ENCODE measurements at places on chromosomes 12 and 14. TPM values are rescaled to one million over a fixed set of nuclear protein-coding genes. Genes with fewer than 3 reads are reported as not detected.

PDE3A gene
- not detected for total RNA-seq

OR6C2 gene
- not detected for total RNA-seq

PTPRB gene
- total RNA-seq: not detected

HOXC4 gene
- 0.23 TPM for total RNA-seq

GTF2H3 gene
- 36.6 TPM for total RNA-seq

RGS6 gene
- 2.0 TPM for total RNA-seq

KRT73 gene
- not detected for total RNA-seq

DNA sequence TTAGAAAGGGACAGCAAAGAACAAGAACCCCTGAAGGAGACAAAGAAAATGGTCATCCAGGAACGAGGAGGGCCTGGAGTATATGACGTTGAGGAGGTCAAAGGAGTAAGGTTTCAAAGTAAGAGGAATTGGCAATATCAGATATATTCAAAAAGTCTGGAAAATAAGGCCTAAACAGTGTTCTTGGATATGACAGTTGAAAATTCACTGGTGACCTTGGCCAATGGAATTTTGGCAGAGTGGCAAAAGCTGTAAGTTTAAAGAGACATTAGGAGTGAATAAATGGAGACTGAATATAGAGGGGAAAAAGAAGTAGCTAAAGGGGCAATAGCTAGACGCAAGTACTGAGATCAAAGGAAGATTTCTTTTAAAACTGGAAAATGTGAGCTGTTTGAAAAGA is 4.1 kb upstream of the ACTN1 start:
- H3K27ac ChIP-seq: no peak overlapping the region
- H3K27me3 ChIP-seq: peaks cover 37% of the 10 kb centered on the region
- no peak for DNase-seq

DNA sequence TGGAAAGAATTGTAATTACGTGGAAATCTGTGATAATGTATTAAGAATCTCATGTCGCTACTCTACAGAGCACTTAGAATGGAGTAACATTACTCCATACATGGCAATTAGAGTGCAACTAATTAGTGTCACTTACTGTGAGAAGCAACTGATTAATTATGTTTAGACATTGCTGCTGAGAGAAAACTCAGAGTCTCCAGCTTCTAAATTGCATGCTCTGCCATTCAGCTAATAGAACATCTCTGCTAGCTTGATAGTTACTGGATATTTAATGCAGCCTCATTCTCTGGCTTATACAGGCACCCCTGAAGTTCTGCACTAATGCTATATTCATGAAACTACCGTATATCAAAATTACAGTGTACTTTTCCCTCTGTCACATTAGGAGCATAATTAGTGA is 338.4 kb downstream of the ADAMTS20 start:
- no peaks in the 10 kb centered on the region for H3K36me3 ChIP-seq
- H3K4me3 ChIP-seq: no peak overlapping the region
- no peak overlapping the region for H3K27ac ChIP-seq

GRCh38 chr14:95557291-95557690 is 22.4 kb downstream of the GLRX5 start:
- peaks cover 2% of the 10 kb centered on the region for H3K4me1 ChIP-seq
- no peak overlapping the region for H3K4me3 ChIP-seq
- no peak for DNase-seq

GRCh38 chr12:95505039-95505438 is 31.1 kb downstream of the METAP2 start:
- no peaks in the 10 kb centered on the region for H3K27me3 ChIP-seq
- no peak overlapping the region for H3K4me3 ChIP-seq
- DNase-seq: no peak
- peaks cover 2% of the 10 kb centered on the region for H3K4me1 ChIP-seq
- H3K27ac ChIP-seq: no peak overlapping the region

- H3K4me1 ChIP-seq: peaks cover 2% of the 10 kb centered on the region
- H3K27ac ChIP-seq: no peak overlapping the region
- H3K36me3 ChIP-seq: peaks cover 66% of the 10 kb centered on the region
- no peak for DNase-seq
- no peak overlapping the region for H3K4me3 ChIP-seq
- no peaks in the 10 kb centered on the region for H3K27me3 ChIP-seq
Observed at GRCh38 chr14:21203470-21204166, 47.8 kb upstream of the OR5AU1 start.

DNA sequence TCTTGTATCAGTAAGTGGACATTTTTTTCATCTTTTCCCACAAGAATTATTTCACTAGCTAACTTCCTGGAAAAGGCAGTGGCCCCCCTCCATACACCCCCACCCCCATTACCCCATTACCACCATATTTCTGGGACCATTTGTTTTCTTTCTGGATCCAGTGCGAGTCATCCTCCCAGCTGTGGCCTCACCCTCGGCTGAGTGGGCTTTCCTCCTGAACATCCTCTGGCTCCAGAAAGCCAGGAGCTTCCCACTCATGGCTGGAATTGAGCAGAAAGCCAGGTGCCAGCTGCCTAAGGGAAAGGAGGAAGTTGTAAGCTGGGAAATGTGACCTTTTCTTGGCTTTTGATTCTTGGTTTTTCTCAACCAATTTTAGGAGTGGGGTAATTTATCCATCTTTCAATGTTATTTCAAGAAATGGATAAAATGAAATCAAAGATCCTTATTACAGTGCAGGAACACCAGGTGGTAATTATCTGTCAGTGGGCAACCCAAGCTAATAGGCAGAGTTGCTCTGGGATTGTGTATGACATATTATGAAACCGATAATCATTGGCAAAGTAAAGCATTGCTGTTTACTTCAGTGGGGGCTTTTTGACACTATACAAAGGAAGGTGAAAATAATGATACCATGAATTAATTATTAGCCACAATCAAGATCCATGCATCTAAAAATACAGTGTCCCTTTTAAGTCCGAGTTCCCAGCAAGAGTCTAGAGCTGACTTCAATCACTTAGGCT is 124.6 kb downstream of the KICS2 start:
- no peaks in the 10 kb centered on the region for H3K36me3 ChIP-seq
- H3K4me1 ChIP-seq: no peaks in the 10 kb centered on the region
- H3K27ac ChIP-seq: no peak overlapping the region
- no peak for DNase-seq
- H3K4me3 ChIP-seq: no peak overlapping the region
- H3K27me3 ChIP-seq: peaks cover 4% of the 10 kb centered on the region
